ENCODE measurements at places on chromosomes 16 and 17.

DNA sequence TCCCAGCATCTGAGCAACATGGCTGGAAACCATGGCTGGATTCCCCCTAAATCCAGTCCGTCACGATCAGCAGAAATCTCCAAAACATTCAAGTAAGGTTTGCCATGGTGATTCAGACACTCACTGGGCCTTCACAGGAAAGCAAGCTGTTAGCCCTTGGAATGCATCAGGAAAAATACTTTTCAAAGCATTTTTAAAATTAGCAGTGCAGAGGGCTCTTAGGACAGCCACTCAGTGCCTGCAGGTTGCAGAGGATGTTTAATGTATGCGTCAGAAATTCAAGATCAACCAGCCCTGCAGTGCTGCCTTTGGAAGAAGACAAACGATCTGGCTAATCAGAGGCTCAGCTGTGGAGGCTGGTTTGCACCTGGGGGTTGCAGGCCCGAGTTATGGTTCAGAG is 50.3 kb downstream of the FOXL1 start:
- no peak for DNase-seq

- no peak for DNase-seq
These were observed 114.0 kb downstream of the FTO start for GRCh38 chr16:53817812-53818550.

- peak; percentile 50 for DNase-seq
These were observed 70.2 kb downstream of the SPAG9 start for GRCh38 chr17:51050291-51051033.

DNA sequence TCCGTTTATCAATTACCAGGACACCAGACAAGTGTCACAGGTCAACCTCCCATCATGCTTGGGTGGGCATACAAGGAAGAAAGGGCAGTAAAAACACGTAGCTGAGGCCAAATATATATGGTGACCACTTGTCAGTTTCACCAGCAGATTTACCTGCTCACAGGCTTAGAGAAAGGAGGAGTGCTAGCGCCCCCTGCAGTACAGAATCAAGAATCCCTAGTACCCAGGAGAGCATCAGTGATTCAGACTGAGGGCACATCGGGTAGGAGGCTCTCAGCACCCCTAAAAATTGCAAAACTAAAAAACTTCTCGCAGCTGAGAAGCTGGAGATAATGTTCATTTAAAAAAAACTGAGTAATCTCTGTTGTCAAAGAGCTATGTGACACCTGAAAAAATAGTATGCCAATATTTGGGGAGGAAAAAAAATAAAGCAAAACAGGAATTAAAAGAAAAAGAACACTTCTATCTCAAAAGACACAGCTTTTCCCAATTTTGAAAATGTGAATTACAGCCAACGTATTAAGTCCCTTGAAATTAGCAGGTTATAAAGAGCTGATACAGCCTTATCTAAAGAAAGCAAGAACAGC is 21.2 kb upstream of the MON1B start:
- peak; percentile 30 for DNase-seq

GRCh38 chr16:87305505-87306391 is 11.4 kb downstream of the C16orf95 start:
- DNase-seq = no peak

GRCh38 chr17:34527136-34527907 is 52.1 kb upstream of the TMEM132E start:
- DNase-seq = no peak

DNA sequence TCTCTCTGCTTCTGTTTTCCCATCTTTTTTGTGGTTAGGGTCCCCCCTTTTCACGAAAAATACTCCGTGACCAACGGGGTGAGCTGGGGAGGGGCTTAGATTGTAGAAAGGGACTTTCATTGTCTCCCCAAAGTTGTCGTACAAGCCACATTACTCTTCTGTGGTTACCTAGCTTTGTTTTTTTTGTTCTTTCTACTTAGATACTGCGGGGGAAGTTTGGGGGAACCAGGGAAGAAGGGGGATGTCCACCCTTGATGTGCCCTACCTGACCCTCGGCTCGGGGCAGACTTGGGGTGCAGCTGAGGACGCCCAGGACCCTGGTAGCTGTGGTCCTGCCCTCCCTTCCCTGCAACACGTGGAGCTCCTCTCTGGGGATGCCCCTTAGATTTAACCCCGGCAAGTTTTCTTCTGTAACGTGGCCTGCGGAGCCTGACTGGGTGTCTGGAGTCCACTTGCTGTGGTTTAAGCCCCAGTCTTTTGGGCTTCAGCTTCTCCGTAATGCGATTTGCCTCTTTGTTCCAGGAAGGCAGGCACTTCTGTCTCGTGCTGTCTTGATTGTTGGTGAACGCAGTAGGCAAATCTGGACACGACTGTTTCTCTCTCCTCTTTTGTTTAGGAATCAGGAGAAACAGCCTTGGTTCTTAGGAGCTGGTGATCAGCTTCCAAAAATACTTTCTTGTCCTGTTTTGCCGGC is 892 bp downstream of the ABCC1 start:
- peak; percentile 73 for DNase-seq

- DNase-seq = no peak
These were observed 6.8 kb downstream of the ZNF750 start for GRCh38 chr17:82832881-82833475.

DNA sequence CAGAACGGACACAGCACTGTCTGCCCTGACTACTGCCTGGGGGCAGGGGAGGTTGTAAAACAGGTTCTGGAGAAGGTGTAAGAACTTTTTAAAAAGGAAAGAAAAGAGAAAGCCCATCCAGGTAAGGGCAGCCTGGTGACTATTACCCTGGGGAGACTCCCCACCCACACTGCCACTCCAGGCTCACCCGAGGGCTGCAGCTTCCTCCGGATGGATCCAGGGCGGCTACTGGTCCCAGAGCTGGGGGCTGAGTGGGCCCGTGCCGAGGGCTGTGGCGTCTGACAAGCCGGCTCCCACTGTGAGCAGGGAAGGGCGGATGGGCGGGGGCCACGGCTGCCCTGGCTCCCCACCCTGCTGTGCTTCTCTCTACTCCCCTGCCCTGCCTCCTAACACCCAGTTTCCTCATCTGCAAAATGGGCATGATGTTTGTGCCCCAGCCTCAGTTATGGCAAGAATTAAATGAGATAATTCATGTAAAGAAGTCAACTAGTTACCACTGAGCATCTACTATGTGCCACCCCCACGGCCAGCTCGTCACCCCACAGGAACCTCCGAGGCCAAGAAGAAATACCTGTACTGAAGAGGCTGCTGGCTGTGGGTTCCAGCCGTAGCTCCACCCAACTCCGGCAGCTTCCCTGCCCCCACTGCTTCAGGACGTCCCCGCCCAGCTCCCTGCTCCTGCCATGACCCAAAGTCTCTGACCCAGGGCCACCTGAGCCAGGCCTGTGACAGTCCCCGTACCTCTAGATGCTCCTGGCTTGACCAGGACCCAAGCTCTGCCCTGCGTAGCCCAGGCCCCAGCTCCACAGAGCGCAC is 24.2 kb downstream of the KATNB1 start:
- DNase-seq = no peak

GRCh38 chr16:65235339-65236177 is 113.7 kb upstream of the CDH11 start:
- DNase-seq = no peak

DNA sequence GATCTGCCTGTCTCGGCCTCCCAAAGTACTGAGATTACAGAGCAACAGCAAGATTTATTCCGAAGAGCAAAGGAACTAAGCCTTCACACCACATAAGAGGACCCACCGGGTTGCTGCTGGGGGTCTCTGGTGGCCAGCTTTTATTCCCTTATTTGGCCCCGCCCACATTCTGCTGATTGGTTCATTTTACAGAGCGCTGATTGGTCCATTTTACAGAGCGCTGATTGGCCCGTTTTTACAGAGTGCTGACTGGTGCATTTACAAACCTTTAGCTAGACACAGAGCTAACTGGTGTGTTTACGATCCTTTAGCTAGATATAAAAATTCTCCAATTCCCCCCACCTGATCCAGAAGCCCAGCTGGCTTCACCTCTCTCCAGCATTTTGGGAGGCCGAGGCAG is 26.3 kb downstream of the COPRS start:
- no peak for DNase-seq

DNA sequence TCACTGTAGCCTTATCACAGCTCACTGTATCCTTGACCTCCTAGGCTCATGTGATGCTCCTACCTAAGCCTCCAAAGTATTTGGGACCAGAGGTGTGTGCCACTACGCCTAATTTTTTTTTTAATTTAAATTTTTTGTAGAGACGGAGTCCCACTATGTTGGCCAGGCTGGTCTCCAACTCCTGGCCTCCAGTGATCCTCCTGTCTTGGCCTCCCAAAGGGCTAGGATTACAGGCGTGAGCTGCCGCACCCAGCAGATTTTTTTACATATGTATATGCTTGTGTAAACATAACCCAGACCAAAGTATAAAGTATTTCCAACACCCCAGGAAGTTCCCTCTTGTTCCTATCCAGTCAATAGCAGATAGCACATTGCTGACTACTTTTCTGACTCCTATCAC is 1.7 kb upstream of the PGP start:
- DNase-seq = no peak

- peak; percentile 15 for DNase-seq
These were observed 15.6 kb downstream of the MAP2K3 start for GRCh38 chr17:21299981-21300600.

- DNase-seq = no peak
These were observed 17.3 kb upstream of the XYLT2 start for GRCh38 chr17:50328363-50329325.

GRCh38 chr16:56625140-56625942 is at the start of gene MT1E:
Gene MT1E, plus strand, starts transcription at chr16:56625781. Its CDS starts 71 bp downstream, at chr16:56625852.
- DNase-seq = no peak

- DNase-seq = no peak
These were observed 23.9 kb upstream of the WSB1 start for GRCh38 chr17:27269974-27270373.

DNA sequence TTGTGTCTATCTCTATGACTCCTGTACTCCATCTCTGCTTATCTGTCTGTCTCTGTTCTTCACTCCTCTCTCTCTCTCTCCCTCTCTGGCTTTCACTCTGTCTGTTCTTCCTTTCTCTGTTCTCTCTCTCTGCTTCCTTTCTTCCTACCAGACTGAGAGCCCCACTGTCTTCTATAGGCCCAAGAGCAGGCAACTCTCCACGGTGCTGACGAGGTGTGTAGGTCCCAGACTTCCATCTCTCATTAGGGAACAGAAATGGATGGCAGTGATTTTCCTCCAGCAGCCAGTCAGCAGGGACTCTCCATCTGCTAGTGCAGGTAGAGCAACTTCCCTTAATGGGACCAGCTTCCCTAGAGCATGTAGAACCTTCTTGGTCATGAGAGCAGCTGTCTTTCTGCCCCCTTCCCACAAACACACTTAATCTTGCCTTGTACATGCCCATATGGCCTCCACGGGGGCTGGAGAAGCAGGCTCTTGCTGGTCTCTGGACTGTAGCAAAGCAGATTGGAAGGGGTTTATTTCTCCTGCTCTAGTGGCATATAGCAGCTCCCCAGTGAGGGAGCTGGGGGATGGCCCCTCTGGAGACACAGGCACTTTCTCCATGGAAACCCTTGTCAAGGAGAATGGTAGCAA is 47.8 kb upstream of the NLRP1 start:
- DNase-seq = no peak

- DNase-seq = no peak
These were observed 7.6 kb downstream of the HDAC5 start for GRCh38 chr17:44115585-44116415.

GRCh38 chr16:60027351-60027750 is 1293.2 kb upstream of the GOT2 start:
- DNase-seq = no peak

DNA sequence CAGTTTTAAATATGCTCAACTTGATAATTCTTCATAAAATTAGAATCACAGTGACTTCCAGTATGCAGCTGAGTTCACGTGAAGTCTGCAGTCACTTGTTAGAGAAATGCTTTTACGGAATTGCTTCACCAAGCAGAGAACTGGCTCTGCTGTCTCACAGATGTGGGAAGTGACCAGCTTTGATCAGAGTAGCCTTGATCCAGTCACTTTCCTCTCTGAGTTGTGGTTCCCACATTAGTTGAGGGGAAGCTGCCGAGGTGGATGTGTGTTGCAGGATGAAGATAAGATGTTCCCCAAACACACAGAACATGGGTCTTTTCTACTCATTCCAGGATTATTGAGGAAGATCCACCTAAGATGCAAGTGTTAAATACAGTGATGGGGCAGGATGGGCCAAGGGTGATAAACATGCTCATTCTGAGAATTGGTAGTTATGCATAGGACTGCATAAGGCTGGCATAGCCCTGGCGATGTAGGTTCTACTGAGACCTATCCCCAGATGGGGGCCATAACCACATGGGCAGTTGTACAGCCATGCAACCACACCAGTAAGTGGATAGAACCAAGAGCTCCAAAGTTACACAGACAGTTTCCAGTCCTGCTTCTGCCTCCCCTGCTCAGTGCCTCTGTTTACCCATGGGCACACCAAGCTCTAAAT is 168.9 kb upstream of the MAF start:
- DNase-seq = no peak

DNA sequence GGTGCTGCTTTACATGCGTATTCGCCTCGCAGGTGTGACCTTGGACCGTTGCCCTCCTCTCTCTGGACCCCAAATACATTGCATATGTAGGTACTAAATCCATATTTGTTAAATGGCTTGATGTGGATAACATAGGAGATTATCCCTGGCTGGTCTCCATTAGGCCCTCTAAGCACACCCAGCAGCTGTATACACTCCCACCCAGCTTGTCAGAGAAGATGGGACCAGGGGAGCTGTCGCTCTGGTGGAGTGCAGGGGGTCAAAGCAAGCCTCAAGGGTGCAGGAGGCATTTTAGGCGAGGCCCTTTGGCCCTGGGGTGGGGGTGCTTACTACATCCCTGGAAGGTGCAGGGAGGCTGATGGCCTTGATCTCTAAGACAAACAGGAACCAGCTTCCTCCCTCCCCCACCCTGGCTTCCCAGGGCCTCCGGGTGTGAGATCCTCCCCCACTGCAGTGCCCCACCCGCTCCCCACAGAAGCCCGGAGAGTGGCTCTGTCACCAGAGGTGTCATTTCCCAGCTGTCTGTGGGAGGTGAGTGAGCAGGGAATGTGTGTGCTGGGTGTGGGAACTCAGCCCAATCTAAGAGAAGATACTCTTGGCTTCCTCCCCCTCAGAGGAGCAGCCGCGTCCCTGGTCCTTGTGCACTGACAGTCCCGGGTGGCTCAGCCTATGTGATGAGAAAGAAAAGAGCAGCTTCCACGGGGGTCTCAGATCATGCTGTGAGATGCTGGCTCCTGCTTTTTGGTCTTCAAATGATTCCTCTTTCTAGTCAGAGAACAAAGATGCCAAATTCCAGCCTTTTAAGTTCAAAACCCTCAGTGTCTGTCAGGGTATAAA is 1.4 kb upstream of the VAMP2 start:
- DNase-seq = no peak

DNA sequence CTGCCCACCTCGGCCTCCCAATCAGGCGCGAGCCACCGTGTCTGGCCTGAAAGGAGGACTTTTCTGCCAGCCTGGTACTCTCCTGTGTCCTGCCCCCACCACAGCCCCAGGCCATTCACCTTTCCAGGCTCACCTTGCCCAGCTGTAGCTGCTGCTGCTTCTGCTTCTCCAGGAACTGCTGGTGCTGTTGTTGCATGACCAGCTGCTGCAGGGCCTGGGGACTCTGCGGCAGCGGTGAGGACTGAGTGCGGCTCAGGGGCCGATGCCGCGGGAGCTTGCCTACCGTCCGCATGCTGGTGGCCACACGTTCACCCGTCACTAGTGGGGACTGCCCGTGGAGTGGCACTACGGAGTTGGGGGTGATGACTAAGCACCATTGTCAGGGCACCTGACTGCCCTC is 17.7 kb downstream of the G6PC3 start:
- no peak for DNase-seq

Data from GM13977 (cell line).